Motor neuron (in vitro differentiated cells): ENCODE measurements at places on chromosomes 7 and 10.

DNA sequence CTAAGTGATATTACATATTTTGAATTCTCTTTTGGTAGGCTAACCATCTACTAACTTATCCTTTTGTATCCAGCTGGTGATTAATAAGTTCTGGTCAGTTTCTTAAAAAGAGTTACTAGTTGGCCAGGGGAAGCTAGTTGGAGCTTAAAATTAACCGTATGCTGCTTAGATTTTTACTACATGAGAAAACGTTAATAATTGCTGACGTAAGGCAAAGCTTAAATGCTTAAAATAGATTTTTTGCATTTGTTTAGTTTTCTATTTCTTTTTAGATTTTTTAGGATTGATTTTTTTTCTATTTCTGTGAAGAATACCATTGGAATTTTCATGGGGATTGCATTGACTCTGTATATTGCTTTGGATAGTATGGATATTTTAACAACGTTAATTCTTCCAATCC is 32.6 kb downstream of the CCDC172 start:
- no peak for ATAC-seq

DNA sequence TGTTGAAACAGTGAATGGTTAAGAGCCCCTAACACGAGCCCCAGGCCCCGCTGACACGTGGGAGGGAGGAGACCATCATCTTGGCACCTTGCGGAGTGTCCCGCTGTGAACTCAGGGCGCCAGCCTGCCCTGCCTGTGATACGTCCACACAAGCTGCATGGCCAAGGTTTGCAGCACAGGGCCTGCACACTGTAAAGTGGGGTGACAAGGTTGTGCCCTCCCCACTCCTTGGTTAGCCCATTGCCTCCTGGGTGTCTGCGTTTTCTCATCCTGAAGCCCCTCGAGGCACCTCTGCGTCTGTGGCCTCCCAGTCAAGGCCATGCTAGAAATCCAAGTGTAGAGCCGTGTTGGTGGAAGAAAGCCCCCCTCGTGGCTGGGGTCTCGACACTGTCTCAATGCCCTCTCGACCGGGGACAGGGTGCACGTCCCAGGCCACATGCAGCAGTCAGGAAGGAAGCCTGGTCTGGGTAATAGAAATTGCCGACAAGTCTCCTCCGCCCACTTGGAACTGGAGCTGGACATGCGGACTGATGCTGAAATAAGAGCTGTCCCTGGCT is 192.1 kb downstream of the DNAJB6 start:
- no peak for ATAC-seq

GRCh38 chr7:45162311-45162845 is 4.8 kb downstream of the RAMP3 start:
- ATAC-seq: no peak

DNA sequence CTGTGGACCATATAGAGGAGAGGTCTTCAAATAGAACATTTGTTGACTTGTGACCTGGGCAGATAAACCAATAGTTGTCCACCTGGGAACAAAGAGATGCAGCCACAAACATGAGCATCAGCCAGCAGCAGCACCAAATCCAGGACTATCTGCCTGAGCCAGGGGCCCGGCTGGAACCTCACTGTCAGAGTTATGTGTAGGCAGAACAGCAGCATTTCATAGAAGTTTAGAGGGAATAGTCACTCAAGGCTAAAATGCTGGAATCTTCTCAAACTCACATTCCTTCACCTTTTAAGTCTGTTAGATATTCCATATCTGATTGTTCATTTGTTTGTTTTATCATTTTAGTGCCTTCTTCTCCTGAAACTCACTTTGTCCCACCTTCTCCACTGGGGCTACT is 72.2 kb upstream of the IL6 start:
- ATAC-seq: no peak

DNA sequence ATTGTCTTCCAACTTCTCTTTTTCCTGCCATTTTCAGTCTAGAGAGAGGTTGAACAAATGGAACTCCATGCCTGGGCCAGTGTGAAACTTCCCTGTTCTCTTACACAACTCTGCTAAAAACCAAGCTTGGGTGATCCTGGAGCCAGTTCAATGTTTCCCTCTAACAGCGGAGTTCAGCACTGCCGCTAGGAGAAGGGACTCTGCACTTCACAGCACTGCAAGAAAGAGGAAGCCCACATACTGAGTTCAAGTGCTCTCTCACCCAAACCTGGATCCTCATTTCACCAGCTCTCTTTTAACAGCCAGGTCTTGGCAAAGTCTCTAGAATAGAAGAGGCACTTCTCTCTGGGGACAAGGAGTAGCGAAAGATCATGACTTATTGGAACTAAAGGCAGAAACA is 18.8 kb downstream of the FOXI2 start:
- ATAC-seq: no peak

DNA sequence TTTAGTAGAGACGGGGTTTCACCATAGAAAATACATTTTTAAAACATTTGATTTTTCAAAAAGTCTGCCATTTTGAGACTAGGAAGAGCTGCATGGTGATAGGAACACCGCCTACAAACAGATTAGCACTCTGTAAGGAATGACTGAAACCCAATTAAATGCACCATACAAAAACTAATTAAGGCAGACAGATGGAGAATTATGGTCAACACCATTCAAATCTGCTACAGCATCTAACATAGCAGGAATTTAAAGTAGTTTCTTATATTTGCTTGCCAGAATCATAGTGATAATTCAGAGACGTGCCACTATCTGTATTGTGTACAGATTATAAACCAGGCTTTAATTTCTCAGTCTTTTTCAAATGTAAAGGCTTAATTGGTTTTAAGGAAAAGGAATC is 68.2 kb downstream of the ENO4 start:
- no peak for ATAC-seq

DNA sequence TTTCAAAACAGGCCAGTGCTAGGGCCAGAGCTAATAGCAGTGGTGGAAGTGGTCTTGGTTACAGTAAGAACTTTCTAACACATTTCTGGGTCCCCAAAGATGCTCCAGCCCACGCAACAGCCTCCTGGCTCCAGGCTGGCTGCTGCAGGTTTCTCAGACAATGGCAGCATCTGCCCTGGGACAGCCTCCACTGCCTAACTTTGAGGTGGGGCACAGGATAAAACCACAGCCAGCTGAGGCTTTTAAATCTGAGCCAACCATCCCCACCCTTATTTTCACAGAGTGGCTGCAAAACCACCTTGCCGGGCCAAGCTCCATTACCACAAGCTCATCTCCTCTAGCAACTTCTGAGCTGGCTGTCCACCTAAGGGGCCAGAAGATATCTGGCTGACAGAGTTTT is 84.8 kb downstream of the FAM53B start:
- ATAC-seq: no peak

DNA sequence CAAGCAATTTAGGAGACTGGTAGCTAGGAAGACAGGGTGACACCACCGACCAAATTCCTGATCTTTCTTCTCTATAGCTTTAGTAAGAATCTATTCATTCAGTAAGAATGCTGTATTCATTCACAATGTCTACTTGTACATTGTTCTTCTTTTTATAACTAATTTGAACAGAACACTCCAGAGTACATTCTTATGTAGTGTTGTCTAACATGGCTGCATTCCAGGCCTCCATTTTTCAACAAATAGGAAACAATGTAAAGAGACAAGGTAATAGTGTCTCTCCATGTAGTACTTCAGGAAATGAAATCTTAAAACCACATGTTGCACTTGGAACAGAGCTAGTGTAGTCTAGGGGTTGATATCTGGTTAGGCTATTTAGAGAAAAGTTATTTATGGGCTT is 1.8 kb downstream of the VCL start:
- ATAC-seq: no peak

DNA sequence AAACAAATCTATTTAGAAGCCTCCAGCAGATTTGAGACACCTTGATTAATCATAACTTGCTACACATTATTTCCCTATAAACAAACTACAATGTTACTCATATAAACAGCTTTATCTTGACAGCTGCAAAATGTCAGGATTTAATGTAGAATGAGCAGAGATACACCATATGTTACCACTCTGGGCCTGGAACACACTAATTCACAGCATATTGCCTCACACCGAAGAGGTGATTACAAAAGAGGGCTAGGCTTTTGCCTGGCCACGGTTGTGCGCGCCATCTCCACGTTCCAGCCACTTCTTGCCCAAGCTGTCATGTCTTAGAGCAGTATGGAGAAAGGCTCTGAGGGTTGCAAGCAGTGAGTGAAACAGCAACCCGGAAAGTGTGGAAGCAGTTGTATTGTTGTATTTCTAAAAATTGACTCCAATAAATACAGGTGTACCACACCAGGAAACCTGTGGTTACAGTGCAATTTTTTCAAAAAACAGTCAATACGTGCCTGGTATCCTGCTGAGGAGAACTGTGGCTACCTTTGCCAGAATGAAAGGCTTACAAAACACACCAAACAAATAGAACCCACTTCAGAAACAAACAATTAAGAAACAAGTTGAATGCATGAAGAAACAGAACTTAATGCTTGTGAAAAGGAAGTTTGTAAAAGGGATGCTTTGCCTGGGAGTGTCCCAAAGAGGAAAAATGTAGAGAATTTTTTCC is 498.1 kb downstream of the PLXNA4 start:
- ATAC-seq: no peak

DNA sequence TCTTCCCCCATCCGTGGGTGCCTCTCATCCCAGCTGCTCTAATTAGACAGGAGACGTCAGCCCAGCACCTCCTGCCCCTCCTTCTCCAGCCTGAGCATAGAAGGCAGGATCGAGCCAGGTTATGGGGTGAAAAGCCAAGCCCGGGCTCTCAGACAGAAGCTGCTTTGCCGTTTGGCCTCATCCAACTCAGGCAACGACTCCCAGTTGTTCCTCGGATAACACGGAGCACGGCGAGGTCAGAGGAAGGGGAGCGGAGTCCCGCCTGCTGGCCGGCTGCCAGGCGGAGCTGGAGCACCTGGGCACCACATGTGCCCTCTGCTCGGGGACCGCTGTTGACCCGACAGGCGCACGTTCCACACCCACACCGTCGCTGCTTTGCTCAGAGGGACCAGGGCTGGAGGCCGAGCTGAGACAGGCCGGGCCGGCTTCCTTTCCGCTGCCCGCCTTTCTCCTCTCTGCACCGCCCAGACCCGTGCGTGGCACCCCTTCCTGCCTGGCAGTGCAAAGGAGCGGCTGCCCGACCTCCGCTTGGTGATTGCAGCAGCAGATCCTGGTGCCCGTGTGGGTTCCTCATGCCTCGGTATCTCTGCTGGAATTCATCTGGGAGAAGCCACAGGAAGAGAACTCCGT is 21.6 kb upstream of the UNCX start:
- ATAC-seq: no peak

GRCh38 chr7:121831351-121831750 is 41.6 kb upstream of the PTPRZ1 start:
- ATAC-seq: peak; percentile 79

DNA sequence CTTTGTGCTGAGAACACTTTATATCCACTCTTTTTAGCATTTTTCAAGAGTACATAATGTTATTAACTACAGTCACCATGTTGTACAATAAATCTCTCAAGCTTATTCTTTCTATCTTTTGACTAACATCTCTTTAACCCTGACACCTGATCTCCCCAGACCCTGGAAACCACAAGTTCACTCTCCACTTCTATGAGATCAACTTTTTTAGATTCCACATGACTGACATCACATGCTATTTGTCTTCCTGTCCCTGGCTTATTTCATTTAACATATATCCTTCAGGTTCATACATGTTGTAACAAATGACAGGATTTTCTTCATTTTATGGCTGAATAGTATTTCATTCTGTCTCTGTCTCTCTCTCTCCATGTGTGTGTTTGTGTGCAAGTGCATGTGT is 15.5 kb downstream of the SLC13A1 start:
- ATAC-seq: no peak

DNA sequence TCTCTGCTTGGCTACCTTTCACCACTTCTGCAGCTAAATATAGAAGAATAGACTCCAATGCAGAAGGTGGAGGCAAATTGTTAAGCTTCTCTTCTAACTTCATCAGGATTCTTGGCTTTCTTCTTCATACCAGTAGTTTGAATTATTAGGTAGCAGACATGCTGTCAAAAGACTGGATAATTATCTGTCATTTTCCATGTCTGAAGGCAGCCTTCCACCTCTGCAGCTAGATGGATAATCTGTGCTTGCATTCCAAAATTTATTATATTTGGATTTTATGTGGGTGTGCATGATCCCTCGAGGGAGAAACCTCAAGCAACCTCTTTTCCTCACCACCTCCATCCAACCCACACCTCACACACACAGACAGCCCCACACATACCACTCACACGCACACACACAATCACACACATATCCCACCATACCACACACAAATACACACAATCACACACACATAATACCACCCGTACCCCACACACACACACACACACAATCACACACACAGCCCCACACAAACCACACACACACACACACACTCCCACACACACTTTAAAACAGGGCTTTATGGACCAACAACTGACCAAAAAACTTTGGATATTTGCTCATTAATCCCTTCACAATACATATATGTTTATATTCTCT is 145.0 kb downstream of the C7orf25 start:
- no peak for ATAC-seq

GRCh38 chr7:21844742-21845141 is 101.0 kb downstream of the CDCA7L start:
- ATAC-seq: no peak

- no peak for ATAC-seq
These were observed at the start of gene CPA2 for GRCh38 chr7:130266258-130266960. TSS of gene CPA2 (plus strand) at chr7:130266863. CDS start at chr7:130266882, 19 bp downstream.

- ATAC-seq: no peak
These were observed 32.3 kb downstream of the IDE start for GRCh38 chr10:92541583-92541982.

DNA sequence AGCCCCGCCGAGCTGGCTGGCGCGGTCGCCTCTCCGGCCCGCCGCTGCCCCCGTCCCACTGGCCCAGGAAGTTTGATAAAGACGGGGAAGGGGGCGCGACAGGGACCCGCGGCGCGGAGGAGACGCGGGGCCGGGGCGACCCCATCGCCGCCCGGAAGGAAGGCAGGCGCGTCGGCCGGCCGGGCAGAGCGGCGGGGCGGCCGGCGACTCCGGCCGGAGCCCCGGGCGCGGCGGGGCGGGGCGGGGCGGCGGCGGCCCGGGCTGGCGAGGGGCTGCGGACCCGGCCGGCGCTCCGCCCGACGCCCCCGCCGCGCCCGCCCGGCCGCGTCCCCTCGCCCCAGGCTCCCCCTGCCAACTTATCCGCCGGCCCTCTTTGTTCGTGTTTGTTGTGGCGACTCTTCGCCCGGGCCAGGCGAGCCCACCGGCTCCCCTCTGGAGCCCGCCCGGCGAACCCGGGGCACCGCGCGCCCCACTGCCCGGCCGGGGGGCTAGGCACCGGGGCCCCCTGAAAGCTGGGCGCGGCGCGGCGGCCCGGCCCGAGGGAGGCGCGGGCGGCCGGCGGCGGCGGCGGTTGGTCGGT is 571 bp downstream of the KDM7A start:
- ATAC-seq: peak; percentile 1

GRCh38 chr10:26445411-26446031 is 7.4 kb downstream of the APBB1IP start:
- ATAC-seq: no peak

DNA sequence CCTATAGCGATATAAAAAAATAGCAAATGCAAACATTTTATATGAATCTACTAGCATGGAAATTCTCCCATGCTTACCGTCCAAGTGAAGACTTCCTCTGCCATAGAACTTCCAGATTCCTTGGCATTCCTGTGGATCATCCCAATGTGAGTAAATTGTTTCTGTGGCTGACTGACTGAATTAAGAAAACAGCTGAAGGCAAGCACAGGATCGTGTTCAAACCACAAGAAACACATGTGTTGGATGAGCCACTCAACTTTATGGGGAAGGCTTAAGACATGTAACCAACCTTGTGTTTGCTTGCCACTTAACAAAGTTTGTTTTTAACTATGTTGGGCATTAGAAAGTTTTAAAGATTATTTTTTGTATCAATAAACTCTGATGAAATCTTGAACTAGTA is 2.6 kb upstream of the MYPN start:
- no peak for ATAC-seq
